ENCODE measurements at places on chromosomes 2 and 18. TPM values are rescaled to one million over a fixed set of nuclear protein-coding genes. Genes with fewer than 3 reads are reported as not detected.

- DNase-seq: no peak
- H3K27me3 ChIP-seq: no peaks in the 10 kb centered on the region
- no peak overlapping the region for H3K27ac ChIP-seq
- no peaks in the 10 kb centered on the region for H3K4me1 ChIP-seq
- H3K36me3 ChIP-seq: no peaks in the 10 kb centered on the region
Measured at GRCh38 chr2:188181067-188181838, 110.4 kb upstream of the GULP1 start.

DNA sequence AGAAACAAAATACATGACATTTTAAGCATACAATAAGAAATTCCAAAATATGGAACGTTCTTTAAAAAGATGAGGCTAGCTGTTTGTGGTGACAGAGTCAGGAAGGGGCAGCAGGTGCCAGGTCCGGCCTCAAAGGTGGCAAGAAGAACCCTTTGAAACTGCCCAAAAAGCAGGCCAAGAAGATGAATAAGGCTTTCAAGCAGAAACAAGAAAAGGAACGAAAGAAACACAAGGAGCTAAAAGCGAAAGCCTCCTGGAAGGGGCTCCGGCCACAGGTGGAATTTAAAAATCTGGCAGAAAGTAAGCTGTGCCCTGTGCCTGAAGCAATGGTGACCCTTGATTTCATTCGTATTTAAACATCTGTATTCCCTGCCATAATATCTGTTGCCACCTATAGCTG, 5.5 kb downstream of the WDR33 start:
- H3K4me3 ChIP-seq: no peak overlapping the region
- H3K27ac ChIP-seq: no peak overlapping the region
- no peaks in the 10 kb centered on the region for H3K27me3 ChIP-seq
- H3K36me3 ChIP-seq: peaks cover 26% of the 10 kb centered on the region
- DNase-seq: no peak
- peaks cover 30% of the 10 kb centered on the region for H3K4me1 ChIP-seq

- H3K4me3 ChIP-seq: no peak overlapping the region
- no peaks in the 10 kb centered on the region for H3K36me3 ChIP-seq
- H3K27ac ChIP-seq: no peak overlapping the region
- H3K4me1 ChIP-seq: no peaks in the 10 kb centered on the region
- DNase-seq: no peak
Measured at GRCh38 chr2:71609029-71609428, 155.7 kb downstream of the DYSF start.

- no peak for DNase-seq
- no peaks in the 10 kb centered on the region for H3K36me3 ChIP-seq
- no peak overlapping the region for H3K27ac ChIP-seq
- H3K4me1 ChIP-seq: no peaks in the 10 kb centered on the region
Measured at GRCh38 chr2:23656597-23656973, 270.3 kb downstream of the ATAD2B start.

GRCh38 chr2:168300460-168300859, 53.1 kb upstream of the STK39 start:
- no peak for DNase-seq
- H3K27ac ChIP-seq: no peak overlapping the region
- H3K4me3 ChIP-seq: no peak overlapping the region
- H3K27me3 ChIP-seq: no peaks in the 10 kb centered on the region

DNA sequence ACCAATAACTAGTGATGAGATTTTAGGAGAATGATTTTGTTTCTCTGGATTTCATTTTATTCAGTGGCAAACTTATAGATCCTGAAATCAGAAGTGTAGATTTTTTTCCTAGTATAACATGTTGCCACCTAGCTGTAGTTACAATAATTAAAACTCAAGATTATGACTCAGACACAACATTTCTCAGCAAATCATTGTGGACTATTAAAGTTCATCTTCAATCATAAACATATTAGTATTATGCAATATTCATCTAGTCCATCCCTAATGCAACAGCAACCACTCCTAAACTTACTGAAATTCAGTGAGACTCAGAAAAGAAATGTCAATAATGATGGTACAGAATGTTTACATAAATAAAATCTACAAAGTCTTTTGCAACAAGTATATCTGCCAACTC, 51.3 kb downstream of the USP34 start:
- H3K4me1 ChIP-seq: peaks cover 81% of the 10 kb centered on the region
- H3K27ac ChIP-seq: no peak overlapping the region
- no peak overlapping the region for H3K4me3 ChIP-seq
- H3K27me3 ChIP-seq: no peaks in the 10 kb centered on the region
- DNase-seq: no peak

DNA sequence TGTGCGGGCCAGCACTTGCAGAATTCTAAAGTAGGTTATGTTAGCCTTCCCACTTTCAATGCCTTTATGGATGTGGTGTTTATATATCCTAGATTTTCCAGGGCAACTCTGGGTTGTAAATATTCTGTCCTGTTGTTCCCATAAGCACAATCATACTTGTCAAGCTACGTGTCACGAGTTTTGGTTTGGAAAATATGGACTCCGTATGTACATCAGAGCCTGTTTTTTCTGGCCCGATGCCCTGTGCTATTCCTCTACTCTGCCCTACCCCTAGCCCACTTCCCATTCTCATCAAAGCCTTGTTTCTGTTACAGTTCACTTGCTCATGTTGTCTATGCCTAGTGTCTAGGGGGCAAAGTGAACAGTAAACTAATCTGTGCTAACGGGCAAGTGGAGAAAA, 27.0 kb upstream of the ZEB2 start:
- no peaks in the 10 kb centered on the region for H3K27me3 ChIP-seq
- H3K4me1 ChIP-seq: peaks cover 16% of the 10 kb centered on the region
- no peak overlapping the region for H3K4me3 ChIP-seq
- no peak for DNase-seq

DNA sequence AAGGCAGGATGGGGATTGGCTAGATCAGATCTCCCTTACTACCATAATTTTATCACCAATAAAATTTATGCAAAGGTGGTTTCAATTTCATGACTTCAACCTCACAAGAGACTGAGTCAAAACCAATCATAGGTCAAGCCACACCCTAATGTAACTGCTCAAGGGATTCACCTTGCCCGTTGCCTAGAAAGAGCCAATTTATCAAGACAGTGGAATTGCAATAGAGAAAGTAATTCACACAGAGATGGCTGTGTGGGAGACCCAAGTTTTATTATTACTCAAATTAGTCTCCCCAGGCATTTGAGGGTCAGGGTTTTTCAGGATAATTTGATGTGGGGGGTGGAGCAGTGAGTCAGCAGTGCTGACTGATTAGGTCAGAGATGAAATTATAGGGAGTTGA, 340.6 kb downstream of the RND3 start:
- DNase-seq: no peak
- no peaks in the 10 kb centered on the region for H3K4me1 ChIP-seq
- no peak overlapping the region for H3K27ac ChIP-seq
- H3K4me3 ChIP-seq: no peak overlapping the region

DNA sequence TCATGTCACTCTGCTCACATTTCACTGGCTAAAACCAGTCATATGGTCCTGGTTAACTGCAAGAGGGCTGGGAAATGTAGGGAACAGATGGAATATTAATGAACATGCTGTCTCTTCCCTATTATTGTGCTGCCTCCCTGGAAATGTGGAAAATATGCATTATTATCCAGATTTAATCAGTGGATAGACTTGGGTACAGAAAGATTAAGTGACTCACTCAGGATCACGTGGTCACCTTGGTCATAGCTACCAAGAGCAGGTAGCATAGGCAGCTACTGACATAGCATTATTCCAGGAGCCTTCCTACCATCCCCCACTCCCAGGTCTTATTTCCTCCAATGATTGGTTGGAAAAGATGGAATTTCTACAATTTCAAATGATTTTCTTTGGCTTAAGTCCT, 141.1 kb downstream of the HRH4 start:
- DNase-seq: no peak
- no peaks in the 10 kb centered on the region for H3K27me3 ChIP-seq
- no peaks in the 10 kb centered on the region for H3K4me1 ChIP-seq
- no peak overlapping the region for H3K4me3 ChIP-seq
- H3K27ac ChIP-seq: no peak overlapping the region

DNA sequence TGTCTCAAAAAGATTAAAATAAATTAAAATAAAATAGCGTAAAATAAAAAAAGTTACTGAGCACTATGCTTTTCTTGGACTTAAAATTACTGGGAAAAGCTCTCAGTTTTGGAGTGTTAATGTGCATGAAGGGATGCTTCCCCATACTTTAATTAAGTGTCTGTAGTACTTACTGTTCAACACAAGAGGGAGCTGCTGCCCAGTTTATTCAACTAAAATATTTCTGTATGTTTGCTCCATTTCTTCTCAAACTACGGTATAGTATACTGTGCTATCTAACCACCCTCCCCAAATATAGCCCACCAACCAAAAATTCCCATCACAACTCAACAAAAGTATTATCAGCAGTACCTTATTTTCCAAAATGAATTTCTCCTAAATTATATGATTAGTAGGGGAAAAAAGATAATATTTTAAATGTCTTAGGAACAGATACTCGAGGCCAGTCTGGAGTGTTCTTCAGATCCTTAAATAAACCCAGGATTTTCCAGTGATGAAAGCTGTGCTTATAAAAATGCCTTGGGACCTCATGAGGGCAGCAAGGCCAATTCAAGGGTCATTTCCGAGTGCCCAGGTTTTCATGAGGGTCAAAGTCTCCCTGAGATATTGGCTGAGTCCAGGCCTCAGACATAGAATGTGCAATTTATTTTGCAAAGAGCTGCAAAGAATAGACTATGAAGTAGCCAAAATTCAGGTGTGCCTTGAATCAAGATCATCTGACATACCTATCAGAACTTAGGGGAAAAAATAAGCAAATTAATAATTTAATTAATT, 64.1 kb downstream of the CHRNA1 start:
- no peak overlapping the region for H3K4me3 ChIP-seq
- H3K36me3 ChIP-seq: no peaks in the 10 kb centered on the region
- H3K27me3 ChIP-seq: no peaks in the 10 kb centered on the region
- no peaks in the 10 kb centered on the region for H3K4me1 ChIP-seq
- DNase-seq: peak; percentile 81

GRCh38 chr2:58227171-58227917, 13.8 kb downstream of the FANCL start:
- no peak for DNase-seq
- H3K36me3 ChIP-seq: peaks cover 24% of the 10 kb centered on the region
- H3K27ac ChIP-seq: no peak overlapping the region
- H3K4me3 ChIP-seq: no peak overlapping the region
- H3K4me1 ChIP-seq: peaks cover 5% of the 10 kb centered on the region

DNA sequence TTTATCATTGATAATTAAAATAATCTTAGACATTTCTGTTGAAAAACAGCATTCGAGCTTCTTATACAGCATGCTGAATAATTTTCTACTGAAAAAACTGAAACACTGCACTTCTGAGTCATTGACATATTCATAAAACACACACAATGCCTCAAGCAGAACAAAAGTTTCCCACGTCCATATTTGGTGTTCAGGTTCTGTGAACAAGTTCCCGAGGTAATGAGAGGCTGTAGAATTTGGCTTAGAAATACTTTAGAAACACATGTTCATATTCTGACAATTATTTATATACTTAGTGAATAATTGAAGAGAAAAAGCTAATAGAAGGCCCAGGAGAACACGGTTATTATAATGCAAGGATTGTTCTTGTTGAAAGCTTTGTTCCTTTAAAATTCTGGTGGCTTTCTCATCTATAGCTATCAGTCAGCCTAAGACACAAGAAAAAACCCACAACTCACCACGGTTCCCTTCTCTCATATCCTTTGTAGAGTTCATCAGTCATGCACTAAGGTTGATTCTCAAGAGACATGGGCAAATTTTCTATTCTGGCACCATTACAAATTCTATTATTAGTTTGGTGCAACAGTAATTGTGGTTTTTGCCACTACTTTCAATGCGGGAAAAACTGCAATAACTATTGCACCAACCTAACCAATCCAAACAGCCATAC, 194.4 kb downstream of the TMX3 start:
- no peak for DNase-seq
- H3K4me1 ChIP-seq: no peaks in the 10 kb centered on the region
- 0 out of 2 replicates have a peak, but pooled peaks cover 3% of the 10 kb centered on the region for H3K27me3 ChIP-seq
- H3K36me3 ChIP-seq: no peaks in the 10 kb centered on the region
- H3K4me3 ChIP-seq: no peak overlapping the region

DNA sequence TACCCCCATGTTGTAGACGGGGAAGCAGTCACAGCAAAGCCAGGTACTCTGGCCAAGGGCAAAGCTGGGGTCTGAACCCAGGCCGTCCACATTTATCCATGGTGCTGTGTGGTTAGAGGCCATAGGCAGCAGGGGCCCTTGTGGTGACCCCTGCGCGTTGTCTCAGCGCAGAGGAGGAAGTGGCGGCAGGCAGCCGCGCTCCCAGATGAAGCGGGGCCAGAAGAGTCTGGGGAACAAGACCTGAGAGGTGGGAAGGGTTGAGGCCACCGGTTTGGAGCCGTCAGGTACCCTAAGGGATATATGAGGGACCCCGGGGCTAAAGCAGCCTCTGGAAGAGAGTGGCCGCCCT, 770 bp downstream of the ZNF396 start:
- peaks cover 13% of the 10 kb centered on the region for H3K4me1 ChIP-seq
- no peak overlapping the region for H3K27ac ChIP-seq
- peak; percentile 48 for DNase-seq
- peak overlapping the region; percentile 75 for H3K4me3 ChIP-seq
- H3K27me3 ChIP-seq: no peaks in the 10 kb centered on the region

GRCh38 chr2:119111115-119111975, 47.2 kb downstream of the C1QL2 start:
- DNase-seq: no peak
- H3K4me1 ChIP-seq: no peaks in the 10 kb centered on the region
- H3K27me3 ChIP-seq: no peaks in the 10 kb centered on the region
- H3K27ac ChIP-seq: no peak overlapping the region
- no peak overlapping the region for H3K4me3 ChIP-seq

DNA sequence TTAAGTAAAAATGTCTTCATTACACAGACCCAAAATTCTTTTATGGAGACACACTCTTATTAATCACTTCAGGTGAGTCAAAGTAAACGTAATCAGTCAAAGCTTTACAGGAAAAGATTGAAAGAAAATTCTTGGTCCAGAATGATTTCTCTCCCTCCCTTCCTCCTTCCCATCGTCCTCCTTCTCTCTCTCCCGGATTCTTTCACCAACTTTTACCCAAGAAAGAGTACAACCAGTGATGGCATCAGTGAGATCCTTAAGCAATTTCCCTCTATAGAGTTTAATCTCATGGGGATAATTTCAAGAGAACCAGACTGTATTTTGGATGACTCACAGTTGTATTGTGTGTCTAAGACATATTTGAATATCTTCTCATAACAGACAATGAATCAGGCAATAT, 258.1 kb downstream of the ALK start:
- H3K4me3 ChIP-seq: no peak overlapping the region
- H3K36me3 ChIP-seq: no peaks in the 10 kb centered on the region
- no peak for DNase-seq

- H3K4me3 ChIP-seq: no peak overlapping the region
- no peak overlapping the region for H3K27ac ChIP-seq
- no peak for DNase-seq
- no peaks in the 10 kb centered on the region for H3K36me3 ChIP-seq
- peaks cover 34% of the 10 kb centered on the region for H3K4me1 ChIP-seq
- H3K27me3 ChIP-seq: no peaks in the 10 kb centered on the region
Measured at GRCh38 chr2:23446916-23447315, 61.9 kb downstream of the KLHL29 start.

- no peak overlapping the region for H3K27ac ChIP-seq
- DNase-seq: no peak
- H3K4me3 ChIP-seq: no peak overlapping the region
- no peaks in the 10 kb centered on the region for H3K27me3 ChIP-seq
- no peaks in the 10 kb centered on the region for H3K4me1 ChIP-seq
- no peaks in the 10 kb centered on the region for H3K36me3 ChIP-seq
Measured at GRCh38 chr2:51633073-51633472, 601.1 kb upstream of the NRXN1 start.

The CHRNG gene
- not detected for total RNA-seq

The KRCC1 gene
- 63.6 TPM for total RNA-seq

The FZD7 gene
- 10.2 TPM for total RNA-seq

The FBXO36 gene
- 0.11 TPM for total RNA-seq

The UGT1A6 gene
- total RNA-seq: not detected

The FMNL2 gene
- total RNA-seq: 2.8 TPM

The GCA gene
- total RNA-seq: not detected
